ENCODE measurements at places on chromosomes 1 and 21.

- no peak for DNase-seq
These were observed 772.0 kb downstream of the LTN1 start for GRCh38 chr21:28220680-28221079.

- DNase-seq, result no peak
These were observed 638.2 kb downstream of the AMY1C start for GRCh38 chr1:104387716-104388508.

- DNase-seq, result no peak
These were observed 25.3 kb downstream of the CDCA8 start for GRCh38 chr1:37717631-37718030.

DNA sequence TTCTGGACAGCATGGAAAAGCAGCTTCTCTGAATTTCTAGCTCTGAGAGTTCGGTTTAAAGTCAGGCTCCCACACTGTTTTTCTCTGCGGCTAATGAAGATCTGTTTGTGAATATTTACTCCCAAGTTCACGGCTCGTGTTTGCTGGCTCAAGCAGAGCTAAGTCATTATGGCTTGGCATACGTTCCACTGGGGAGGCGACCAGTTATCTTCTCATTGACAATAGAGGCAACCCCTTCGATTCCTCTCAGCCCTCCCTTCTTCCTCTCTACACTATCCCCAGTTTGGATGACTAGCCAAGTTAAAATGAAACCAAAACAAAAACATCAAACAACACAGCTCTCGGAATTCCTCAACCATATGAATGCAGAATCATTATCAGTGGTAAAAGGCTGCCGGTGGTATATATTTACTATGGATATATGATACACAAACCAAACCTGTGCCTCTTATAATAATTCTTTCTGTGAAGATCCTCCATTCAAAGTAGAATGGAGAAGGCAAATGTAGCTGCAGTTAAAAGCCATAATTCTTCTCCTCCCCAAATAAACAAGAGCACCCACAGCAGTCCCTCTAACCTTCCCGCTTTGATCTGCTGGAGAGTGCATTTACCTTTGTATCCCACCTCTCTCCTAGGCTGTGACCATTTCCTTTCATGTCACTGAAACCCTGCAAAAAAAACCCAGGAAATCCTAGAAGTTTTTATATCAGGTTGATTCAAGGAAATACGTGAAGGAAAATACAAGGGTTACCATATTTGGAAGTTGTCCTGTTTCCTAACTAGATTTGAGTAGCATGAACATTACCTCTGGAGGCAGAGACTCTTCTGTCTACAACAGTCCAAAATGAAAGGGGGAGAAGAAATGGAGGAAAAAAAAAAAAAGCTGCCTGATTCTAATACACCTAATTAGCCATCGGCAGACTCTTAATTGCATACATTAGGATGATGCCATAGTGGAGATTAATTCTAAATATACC, 108.3 kb upstream of the USH2A start:
- DNase-seq, result no peak

DNA sequence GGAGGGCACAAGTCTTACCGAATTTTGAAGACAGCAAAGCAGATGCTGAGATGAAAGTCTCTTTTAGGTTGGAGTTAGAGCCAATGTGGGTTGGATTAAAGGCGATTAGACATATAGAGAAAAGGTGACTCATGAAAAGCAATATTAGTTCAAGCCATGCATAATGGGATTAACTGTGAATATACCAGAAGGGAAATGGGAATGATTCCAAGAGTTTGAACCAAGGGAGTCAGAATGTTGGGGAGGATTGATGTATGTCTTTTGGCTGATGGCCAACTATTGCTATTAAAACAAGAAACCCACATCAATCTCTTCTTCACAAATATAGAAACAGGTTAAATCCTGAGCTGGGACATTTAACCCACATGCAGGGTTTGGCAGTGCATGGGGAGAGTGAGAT, 1.2 kb downstream of the HMGCS2 start:
- DNase-seq, result no peak

DNA sequence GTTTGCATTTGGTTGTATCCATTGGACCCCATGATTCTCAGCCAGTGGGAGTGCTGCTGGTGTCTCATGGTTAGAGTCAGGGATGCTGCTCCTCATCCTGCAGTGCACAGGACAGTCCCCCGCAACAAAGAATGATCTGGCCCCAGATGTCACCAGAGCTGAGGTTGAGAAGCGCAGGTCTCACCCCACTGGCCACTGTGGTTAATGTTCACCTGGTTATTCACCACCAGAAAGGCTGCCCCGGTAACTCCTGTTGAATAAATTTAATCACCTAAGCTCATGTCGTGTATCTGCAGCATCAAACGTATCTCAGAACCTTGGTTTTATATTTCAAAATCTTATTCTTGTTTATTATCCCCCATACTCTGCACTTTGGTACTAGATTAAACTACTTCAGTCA, 75.8 kb downstream of the ATP5PO start:
- no peak for DNase-seq

GRCh38 chr1:56644919-56645676, at the start of gene PRKAA2:
Gene PRKAA2, plus strand, starts transcription at chr1:56645314. Its CDS starts 74 bp downstream, at chr1:56645388.
- peak; percentile 4 for DNase-seq

- no peak for DNase-seq
These were observed 109.0 kb upstream of the IPO9 start for GRCh38 chr1:201719812-201720521.

DNA sequence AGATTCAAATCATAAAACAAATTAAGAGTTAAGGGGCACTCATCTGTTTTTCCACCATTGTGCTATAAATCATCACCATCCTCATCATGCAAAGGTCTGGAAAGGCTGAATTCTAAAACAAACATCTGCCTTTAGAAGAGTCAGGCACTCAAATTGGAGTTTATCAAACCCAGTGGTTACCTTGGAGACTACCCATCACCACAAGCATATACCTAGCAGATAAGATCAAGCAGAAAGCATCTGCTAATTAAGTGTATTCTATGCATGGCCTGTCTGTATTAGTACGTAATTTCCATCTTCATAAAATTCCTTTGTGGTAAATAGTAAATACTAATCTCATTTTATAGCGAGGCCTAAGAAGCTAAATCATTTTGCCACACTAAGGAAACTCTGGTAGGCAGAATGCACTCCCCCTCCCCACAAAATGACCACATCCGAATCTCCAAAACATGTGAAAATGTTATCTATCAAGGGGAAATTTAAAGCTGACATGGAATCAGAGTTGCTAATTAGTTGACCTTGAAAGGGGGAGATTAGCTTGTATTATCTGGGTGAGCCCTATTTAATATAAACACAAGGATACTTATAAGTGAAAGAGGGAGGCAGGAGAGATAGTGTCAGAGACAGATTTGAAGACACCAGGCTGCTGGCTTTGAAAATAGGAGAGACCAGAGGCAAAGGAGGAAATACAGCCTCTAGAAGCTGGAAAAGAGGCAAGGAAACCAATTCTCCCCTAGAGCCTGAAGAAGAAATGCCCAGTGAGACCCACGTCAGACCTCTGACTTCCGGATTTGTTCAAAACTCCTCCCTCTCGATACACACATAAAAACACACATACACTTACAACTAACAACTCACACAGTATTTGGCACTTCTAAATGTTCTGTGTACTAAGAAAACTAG, 23.2 kb downstream of the ARID4B start:
- DNase-seq, result peak; percentile 12

- DNase-seq, result no peak
These were observed 24.9 kb upstream of the LRIG2 start for GRCh38 chr1:113048064-113048463.

GRCh38 chr21:43600642-43601402, 58.5 kb downstream of the HSF2BP start:
- DNase-seq, result no peak

DNA sequence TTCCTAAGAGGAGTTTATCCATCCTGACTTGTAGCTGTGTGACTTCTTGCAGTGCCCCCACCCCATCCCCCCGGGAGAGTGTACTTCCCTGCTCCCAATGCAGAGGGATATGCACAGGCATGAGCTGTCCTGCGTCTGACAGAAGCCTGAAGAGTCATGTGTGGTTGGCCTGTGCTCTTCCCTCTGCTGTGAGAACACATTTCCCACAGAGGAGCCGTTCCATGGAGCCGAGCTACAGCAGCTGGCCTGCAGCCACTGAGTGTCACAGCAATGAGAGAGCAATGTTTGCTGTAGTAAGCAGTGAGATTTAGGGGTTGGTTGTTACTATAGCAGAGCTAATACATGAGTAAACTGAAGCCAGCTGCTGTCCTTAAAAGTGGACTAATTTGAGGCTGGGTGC, 22.0 kb downstream of the PARS2 start:
- no peak for DNase-seq

GRCh38 chr21:45223236-45224185, 64.2 kb downstream of the POFUT2 start:
- DNase-seq, result no peak

DNA sequence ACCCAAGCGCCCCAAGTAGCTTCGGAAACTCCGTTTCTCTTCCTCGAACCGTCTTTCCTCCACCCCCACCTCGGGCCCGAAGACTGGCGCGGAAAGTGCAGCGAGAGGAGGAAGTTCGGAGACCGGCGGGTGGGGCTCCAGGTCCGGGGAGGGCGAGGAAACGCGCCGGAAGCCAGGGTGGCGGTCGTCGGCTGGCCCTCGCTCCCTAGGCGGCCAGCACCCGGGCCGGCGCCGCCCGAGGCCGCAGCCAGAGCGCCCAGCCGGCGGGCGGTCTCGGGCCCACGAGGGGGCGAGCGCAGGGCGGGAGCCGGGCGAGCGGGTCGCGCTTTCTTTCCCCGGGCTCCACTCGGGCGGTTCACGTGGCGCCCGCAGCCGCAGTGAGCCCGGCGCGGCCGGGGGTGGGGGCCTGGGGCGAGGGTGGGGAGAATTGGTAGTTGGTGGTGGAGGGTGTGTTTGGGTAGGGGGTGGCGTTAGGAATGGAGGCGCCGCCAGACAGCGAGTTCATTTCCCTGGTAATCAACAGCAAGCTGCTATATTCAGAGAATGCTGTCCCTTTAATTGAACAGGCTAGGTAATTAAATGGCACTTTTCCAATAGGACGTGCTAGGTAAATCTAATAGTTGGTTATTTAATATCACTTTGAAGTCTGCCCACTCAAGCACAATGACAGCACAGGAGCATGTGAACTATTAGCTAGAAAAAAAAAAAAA, 6.7 kb downstream of the LMO4 start:
- peak; percentile 82 for DNase-seq

- DNase-seq, result no peak
These were observed 34.1 kb downstream of the VTCN1 start for GRCh38 chr1:117176579-117176978.

- DNase-seq, result no peak
These were observed 19.9 kb upstream of the PTCH2 start for GRCh38 chr1:44862829-44863401.

- peak; percentile 85 for DNase-seq
These were observed 510 bp upstream of the IL10RB start for GRCh38 chr21:33265664-33266049.

- no peak for DNase-seq
These were observed 44.2 kb upstream of the MTR start for GRCh38 chr1:236750928-236751327.

GRCh38 chr1:36803868-36804570, 230.3 kb downstream of the GRIK3 start:
- no peak for DNase-seq

GRCh38 chr1:45686015-45686287, 382 bp downstream of the GPBP1L1 start:
- peak; percentile 69 for DNase-seq

GRCh38 chr1:38527373-38527966, 332.1 kb downstream of the RRAGC start:
- peak; percentile 88 for DNase-seq

DNA sequence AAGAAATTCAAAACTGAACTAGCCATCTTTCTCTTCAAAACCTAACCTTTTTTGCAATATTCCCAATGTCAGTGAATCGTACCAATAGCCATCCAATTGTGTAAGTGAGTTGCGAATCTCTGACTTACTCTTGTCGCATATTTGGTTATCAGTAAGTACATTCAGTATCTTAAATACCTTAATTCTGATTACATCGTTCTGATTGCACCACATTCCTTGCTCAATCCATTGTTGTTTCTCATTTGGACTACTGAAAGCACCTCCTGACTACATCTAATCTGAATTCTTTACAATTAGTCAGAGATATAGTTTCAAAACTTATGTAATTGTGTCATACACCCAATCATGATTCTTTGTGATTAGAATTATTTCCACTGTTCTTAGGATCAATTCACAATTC, 16.8 kb upstream of the BRINP3 start:
- no peak for DNase-seq

GRCh38 chr1:183859831-183860230, 54.9 kb downstream of the RGL1 start:
- no peak for DNase-seq

GRCh38 chr1:172167796-172168596, 252.5 kb upstream of the C1orf105 start:
- DNase-seq, result no peak

- DNase-seq, result no peak
These were observed 69.3 kb upstream of the QSOX1 start for GRCh38 chr1:180085331-180085730.

- DNase-seq, result peak; percentile 1
These were observed 7.6 kb upstream of the GBP4 start for GRCh38 chr1:89206373-89206772.

DNA sequence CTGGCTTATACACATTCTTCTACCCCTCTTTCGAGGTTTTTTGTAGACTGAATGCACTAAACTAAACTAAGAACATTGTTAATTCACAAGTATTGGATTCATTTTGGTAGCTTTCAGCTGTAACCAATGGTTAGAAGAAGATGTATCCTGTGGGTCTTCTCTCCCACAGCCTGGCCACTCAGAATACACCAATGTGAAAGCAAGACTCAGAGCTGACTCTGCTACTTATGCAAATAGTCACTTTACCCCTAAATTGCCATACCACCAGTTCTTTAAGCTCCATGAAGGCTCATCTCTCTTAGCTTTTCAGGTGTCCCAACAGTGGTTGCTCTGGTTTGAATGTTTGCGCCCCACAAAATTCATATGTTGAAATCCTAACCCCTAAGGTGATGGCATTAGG, 60.1 kb downstream of the RGS13 start:
- DNase-seq, result no peak

GRCh38 chr21:31257265-31257664, 86.8 kb downstream of the TIAM1 start:
- DNase-seq, result no peak

- no peak for DNase-seq
These were observed 19.4 kb downstream of the AGRN start for GRCh38 chr1:1039145-1039910.
